NCI-H345 (cell line): ENCODE measurements at places on chromosomes 3 and 15.
A peak's percentile ranks its signal among the peaks of the same experiment; 100 is the strongest.

- no peak for DNase-seq
These were observed 297.5 kb upstream of the STT3B start for GRCh38 chr3:31235062-31235700.

DNA sequence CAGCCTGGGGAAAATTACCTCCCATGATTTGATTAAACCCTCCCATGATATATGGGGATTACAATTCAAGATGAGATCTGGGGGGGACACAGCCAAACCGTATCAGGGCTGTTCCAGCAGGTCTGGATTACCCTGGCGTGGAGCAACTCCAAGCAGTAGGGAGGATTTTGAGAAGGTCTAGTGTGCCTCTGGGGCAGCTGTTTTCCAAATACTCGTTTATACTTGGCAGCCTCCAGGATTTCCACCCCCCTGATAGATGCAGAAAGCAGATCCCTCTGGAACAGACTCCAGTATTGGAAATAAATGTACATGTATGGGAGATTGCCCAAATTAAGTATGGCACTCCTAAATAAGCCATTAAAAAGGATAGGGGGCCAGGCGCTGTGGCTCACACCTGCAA is 7.7 kb upstream of the IRAK2 start:
- DNase-seq: no peak

GRCh38 chr3:55597641-55598040 is 110.5 kb upstream of the WNT5A start:
- DNase-seq: no peak

DNA sequence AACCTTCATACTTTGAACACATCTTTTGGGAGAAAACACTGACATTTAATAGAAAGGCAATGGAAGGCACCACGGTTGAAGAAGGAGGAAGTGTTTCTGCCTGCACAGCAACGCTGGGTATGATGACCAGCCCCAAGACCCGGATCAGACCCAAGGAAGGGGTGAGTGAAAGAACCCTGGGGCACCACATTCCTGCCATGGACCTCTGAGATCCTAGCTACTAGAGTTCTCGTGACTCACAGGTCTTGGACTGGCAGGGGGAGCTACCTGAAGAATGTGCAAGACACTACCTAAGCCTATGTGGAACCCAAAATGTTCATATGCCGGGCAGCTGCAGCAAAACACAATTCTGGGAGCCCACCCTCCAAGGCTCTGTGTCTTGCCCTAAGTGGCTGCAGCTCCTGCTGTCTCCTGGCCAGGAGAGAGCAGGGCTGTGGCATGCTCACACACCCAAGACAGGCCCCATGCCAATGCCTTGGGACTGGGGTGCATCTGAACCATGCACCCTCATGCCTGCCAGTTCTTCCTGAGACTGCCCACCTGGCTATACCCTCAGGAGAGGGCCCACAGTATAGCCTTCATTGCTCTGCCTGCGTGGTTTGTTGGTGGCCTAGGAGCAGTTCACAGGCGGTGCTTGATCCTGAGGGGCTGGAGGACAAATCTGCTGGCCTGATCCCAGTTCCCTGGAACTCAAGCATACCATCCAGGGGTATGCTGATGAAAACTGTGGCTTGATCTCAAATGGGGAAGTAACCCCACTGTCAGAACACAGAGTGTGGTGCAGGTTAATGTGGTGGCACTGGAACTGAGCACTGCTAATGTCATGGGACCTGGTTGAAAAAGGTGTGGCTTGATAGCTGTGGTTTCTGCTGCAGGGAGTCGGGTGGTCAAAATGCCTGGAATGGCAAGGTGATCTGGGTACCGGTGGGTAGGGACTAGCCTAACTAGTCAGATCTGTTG is 353.3 kb upstream of the ARHGEF26 start:
- DNase-seq: no peak

GRCh38 chr3:13019243-13020095 is 53.8 kb downstream of the IQSEC1 start:
- no peak for DNase-seq

DNA sequence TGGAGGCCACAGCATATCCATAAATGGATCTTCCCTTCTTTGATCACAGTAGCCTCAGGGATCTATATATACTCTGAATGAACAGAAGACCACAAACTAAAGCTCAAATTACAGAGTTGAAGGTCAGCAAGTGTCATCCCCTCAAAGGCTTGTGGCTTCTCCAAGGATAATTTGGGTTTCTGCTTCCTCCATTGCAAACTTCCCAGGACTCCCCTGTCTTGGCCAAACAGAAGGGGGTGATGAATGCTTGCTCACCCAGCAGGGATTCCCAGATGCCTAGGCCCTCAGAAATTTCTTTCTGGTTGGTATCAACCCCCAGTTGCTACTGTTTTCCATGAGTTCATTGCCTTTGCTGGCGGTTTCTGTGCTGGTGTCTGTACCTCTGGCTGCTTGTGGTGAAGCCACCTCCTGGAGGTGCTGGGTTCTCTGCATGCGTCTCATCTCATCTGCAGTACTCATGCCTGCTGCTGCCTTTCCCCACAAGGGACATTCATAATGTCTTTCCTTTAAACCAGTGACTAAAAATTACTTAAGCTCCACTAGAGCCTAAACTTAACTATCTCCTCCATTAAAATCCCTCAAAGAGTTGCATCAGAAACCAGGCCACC is 17.7 kb downstream of the ENTPD3 start:
- no peak for DNase-seq

DNA sequence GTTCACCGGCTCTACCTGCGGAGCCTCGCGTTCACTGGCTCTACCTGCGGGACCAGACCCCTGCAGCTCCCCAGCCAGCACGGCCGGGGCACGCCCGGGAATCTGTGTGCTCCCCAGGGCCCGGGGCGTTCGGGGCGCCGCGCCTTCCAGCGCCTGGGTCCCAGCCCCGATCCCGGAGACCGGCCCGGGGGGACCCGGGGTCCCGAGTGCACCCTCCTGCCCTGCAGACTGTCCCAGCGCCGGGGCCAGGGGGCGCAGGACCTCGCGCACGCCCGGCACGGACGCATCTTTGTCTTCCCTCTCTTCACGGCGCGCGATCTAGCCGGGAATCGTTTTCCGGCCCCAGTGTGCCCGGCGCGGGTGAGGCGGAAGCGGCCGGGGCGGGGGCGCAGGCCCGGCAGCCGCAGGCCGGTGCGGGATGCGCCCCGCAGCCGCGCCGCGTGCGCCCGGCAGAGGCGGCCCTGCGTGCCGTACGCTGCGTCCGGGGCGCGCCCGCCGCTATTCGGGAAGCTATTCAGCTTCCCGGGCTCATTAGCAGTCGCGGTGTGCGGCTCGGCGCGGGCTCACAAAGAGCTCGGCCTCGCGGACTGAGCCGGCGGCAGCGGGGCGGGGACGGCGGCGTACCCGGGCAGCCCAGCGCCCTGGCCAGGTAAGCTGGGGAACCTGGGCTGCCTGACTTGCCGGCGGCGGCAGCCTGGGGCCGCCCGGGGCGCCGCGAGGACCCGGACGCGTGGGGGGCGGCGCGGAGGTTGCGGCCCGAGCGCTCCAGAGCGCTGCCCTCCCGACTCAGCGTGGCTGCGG is at the start of gene APBA2:
TSS of gene APBA2 (plus strand) at position 345 of the 801 bp plus-strand sequence. CDS start 167,911 bp downstream, outside the sequence.
- DNase-seq: peak; percentile 11

GRCh38 chr15:100341239-100341749 is 481 bp downstream of the ADAMTS17 start:
- DNase-seq: no peak

DNA sequence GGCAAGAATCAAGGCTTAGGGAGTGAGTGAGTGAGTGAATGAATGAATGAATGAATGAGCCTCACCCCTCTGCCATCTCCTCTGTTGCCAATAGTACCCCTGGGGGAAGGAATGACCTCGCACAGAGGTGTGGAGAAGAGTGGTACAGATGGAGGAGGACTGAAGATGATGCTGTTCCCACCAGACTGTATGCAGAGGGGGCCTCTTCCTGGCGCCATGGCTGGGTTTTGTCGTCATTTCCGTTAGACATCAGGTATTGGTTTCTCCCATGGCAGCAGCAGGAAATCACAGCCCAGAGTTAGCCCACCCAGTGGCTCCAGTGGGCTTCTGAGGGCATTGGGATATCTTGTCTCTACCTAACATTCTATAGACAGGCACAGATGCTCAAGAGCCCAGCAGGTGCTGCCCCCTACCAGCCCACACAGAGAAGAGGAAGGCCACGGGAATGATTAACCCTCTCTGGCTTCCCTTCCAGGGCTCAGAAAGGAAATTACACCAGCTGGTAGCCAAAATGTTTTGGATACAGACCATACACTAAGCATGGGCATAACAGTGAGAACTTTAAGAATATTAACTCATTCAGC is 109.8 kb upstream of the SLC6A11 start:
- DNase-seq: no peak

- peak; percentile 84 for DNase-seq
These were observed 99.3 kb upstream of the SLC24A5 start for GRCh38 chr15:48021336-48022086.

- DNase-seq: no peak
These were observed 13.8 kb upstream of the FAM219B start for GRCh38 chr15:74920456-74920855.

- peak; percentile 24 for DNase-seq
These were observed 1.9 kb upstream of the PLCD1 start for GRCh38 chr3:38031022-38031994.

DNA sequence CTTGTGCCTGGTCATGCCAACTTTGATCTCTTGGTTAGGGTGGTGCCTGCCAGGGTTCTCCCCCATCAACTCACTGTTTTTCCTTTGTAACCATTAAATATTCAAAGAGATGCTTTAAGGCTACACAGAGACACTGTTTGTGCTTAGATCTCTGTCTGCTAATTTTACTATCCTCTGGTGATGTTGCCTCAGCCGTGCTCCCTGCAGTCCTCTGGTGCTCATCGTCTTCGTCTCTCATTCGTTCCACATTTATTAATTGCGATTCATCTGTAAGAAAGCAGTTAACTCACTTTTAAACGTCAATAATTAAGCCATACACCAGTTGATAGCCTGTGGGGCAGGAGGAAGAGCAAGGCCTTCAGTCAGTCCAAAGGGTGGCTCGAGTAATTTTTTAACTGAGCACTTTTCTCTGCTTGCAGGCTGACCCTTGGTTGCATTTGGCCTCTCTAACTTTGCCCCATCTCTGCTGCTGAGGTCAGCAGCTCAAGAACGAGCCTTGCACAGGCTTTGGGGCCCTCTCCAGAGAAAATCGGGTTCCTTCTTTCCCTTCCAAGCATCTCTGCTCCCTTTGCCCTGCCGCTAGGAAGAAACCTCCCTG is 62.9 kb downstream of the KLF15 start:
- DNase-seq: no peak

- DNase-seq: no peak
These were observed 83.6 kb downstream of the NCEH1 start for GRCh38 chr3:172627057-172627809.

DNA sequence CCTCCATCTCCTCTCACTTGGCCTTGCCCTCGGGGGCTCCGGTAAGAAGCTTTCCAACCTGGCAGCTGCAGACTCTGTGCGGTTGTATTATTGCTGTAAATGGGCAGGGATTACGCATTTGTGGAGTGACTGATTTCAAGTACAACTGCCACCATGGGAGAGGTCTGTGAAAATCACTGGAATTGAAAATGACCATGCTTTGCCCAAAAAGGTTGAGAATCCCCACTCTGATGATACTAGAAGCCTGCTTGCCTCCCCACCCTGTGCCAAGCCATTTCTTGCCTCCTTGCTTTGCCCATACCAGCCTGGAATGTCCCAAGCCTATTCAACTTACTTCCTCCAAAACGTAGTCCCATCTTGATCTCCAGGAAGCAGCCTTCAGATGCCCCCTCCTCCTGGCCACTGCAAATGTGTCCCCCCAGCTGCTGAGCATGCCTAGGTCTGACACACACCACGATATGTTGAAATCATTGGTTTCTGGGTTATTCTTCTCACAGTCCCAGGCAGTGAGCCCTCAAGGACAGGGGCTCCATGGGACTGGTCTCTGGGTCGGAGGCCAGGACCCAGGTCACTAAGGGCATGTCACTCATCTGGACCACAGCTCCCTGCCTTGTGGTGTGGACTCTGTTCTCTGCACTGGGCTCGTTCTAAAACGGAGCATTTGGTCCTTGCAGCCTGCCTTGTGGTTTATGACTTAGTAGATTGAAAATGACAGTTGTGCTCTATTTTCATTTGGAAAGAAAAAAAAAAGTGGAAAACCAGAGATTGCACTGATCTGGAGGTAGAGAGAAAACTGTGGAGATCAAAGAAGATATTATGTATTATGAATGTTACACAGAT is 42.9 kb downstream of the SMAD3 start:
- DNase-seq: no peak

GRCh38 chr3:152556731-152557254 is 278.1 kb upstream of the P2RY1 start:
- no peak for DNase-seq

GRCh38 chr3:120416868-120417267 is 33.9 kb downstream of the FSTL1 start:
- no peak for DNase-seq

DNA sequence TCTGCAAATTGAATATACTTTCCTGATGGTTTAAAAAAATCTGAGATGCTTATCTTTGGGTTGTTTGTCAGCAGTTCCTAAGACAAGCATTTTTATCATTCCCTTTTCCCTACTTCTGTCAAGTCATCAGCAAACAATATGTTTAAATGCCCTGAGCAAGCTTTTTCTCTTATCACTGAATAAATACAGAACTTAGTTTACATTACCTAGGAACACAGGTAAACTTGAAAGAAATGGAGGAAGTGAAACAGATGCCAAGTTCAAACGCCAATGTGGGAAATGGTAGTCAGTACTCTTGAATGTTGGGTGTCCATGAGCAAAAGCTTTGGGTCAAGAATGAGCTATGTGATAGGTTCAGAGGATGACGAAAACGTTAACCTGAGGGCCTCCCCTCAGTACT is 17.2 kb upstream of the TCAIM start:
- DNase-seq: no peak

DNA sequence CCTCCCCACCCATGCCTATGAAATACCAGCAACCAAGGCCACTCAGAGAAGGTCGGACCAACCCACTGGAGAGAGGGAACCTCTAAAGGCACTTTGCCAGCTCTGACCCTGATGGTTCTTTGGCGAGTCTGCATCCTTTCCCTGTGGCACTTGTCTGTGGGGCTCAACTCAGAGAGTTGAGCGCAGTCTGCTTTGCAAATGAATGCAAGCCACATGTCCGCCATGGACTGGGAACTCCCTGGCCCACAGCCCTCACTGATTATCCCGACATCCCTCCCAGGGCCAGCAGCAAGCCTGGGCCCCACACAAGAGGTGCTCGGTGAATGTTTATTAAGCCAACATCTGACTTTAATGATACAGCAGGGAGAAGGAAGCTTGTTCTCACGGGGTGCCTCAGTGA is 55.5 kb upstream of the HES1 start:
- no peak for DNase-seq

DNA sequence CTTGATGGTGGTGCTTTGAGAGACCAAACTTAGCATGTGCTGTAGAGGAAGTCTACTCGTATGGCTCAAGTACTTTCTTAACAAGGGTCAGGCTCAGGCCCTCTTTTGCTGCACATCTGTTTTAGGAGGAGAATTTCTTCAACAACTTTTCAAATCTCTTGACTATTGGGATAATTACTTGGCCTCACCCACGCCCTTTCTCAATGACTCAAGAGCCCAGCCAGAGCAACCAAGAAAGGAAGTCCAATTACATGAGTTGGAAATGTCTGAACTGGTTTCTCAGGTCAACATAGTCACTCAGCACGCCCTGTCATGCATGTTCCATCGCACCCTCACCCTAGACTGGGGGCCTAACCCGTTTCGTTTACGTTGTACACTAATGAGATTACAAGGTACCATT is 44.8 kb upstream of the UMPS start:
- no peak for DNase-seq

GRCh38 chr3:170572665-170573253 is 13.1 kb downstream of the SLC7A14 start:
- no peak for DNase-seq

- no peak for DNase-seq
These were observed 60.7 kb downstream of the TBC1D2B start for GRCh38 chr15:78016860-78017259.
